ENCODE measurements at places on chromosomes 16 and 17. TPM values are rescaled to one million over a fixed set of nuclear protein-coding genes. Genes with fewer than 3 reads are reported as not detected.
A peak's percentile ranks its signal among the peaks of the same experiment; 100 is the strongest.

Gene VPS35
- 26.1 TPM for total RNA-seq

Gene LGALS9
- total RNA-seq: 73.5 TPM

Gene MPO
- total RNA-seq: not detected

Gene SLC5A11
- not detected for total RNA-seq

Gene TEX14
- 0.21 TPM for total RNA-seq

GRCh38 chr17:35864853-35865252 lies 3.8 kb downstream of the HEATR9 start:
- H3K4me1 ChIP-seq: no peaks in the 10 kb centered on the region
- no peak overlapping the region for H3K27ac ChIP-seq
- no peak overlapping the region for H3K4me3 ChIP-seq
- H3K36me3 ChIP-seq: peaks cover 6% of the 10 kb centered on the region
- H3K27me3 ChIP-seq: no peaks in the 10 kb centered on the region
- DNase-seq: no peak

GRCh38 chr17:66177048-66177447 lies 14.9 kb downstream of the CEP112 start:
- H3K4me1 ChIP-seq: no peaks in the 10 kb centered on the region
- no peak overlapping the region for H3K27ac ChIP-seq

- no peaks in the 10 kb centered on the region for H3K27me3 ChIP-seq
- H3K4me3 ChIP-seq: peak overlapping the region; percentile 56
- H3K27ac ChIP-seq: peak overlapping the region; percentile 95
- peaks cover 27% of the 10 kb centered on the region for H3K4me1 ChIP-seq
- DNase-seq: peak; percentile 25
Measured at GRCh38 chr16:48383877-48384519, 1.2 kb downstream of the SIAH1 start.

DNA sequence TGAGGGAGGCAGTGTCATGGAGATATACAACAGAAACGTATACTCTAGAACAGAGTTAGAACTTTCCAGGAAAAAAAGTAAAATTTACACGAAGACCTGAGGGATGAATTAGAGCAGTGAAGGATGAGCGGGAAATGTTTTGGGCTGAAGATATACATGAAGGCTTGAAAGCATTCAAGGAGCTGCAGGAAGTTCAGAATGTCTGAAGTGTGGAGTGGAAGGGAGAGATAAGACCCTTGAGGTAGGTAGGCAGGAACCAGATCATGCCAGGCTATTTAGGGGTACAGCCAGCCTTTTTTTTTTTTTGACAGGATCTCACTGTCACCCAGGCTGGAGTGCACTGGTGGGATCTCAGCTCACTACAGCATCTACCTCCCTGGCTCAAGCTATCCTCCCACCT lies 3.2 kb upstream of the NLK start:
- no peaks in the 10 kb centered on the region for H3K36me3 ChIP-seq
- H3K4me1 ChIP-seq: peaks cover 17% of the 10 kb centered on the region
- DNase-seq: no peak
- H3K27me3 ChIP-seq: no peaks in the 10 kb centered on the region

GRCh38 chr17:8588877-8589554 lies 41.5 kb downstream of the MYH10 start:
- no peaks in the 10 kb centered on the region for H3K4me1 ChIP-seq
- H3K36me3 ChIP-seq: no peaks in the 10 kb centered on the region
- no peak overlapping the region for H3K27ac ChIP-seq

DNA sequence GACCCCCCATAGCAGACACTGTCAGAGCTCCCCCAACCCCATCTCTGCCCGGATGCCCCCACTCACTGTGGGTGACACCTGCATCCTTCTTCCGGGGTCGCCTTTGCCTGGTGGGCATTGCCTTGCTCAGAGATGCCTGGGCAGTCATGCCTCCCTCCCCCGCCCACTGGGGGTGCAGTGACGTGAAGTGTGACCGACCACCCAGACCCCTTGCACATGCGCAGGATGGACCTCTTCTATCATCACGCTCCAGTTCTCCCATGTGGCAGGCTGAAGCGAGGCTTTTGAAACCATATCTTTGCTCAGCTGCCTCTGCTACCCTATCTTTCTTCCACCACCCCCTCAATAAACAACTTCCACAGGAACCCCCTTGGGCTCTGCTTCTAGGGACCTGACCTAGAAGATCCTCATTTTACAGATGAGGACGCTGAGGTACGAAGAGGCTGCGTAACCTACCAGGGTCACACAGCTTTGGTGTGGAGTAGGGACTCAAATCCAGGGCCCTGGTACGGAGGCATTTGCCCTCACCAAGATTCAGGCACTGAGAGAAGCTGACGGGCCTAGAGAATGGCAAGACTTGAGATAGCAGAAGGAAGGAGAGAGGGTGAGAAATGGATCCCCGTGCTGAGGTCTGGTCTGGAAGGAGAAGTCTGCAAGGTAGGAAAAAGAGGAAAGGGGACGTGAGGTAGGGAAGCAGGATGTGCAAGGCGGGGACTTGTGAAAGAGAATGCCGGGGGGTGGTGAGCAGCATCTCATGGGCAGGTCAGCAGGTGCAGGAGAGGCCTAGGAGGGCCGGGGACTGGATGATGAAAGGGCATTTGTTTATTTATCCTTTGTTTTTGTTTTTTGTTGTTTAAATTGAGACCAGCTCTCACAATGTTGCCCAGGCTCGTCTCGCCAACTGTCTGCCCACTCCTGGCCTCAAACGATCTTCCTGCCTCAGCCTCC lies 14.4 kb downstream of the NLRC5 start:
- no peak overlapping the region for H3K27ac ChIP-seq
- no peaks in the 10 kb centered on the region for H3K36me3 ChIP-seq
- no peak overlapping the region for H3K4me3 ChIP-seq
- no peaks in the 10 kb centered on the region for H3K27me3 ChIP-seq
- no peaks in the 10 kb centered on the region for H3K4me1 ChIP-seq

DNA sequence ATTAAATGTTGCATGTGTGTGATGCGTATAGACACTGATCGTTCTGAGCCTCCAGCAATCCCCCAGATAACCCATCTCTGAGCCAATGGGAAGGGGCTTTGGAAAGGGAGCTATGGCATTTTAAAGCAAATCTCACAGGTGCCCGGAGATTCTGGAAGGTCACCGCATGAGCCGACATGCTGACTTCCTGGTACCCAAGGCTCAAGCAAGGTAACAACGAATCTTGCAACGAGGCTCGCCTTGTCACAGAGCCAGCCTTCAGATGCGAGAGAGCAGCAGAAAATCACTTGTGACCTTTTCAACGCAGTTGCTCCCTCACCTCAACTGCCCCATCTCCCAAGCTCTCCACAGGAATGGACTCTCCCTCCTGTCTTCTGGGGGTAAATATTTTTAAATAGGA lies 154.8 kb upstream of the CDH5 start:
- H3K4me1 ChIP-seq: peaks cover 11% of the 10 kb centered on the region
- no peak overlapping the region for H3K4me3 ChIP-seq
- no peaks in the 10 kb centered on the region for H3K27me3 ChIP-seq
- DNase-seq: no peak

GRCh38 chr16:22764662-22765327 lies 49.2 kb upstream of the HS3ST2 start:
- H3K36me3 ChIP-seq: no peaks in the 10 kb centered on the region
- H3K4me3 ChIP-seq: no peak overlapping the region
- H3K27ac ChIP-seq: no peak overlapping the region
- H3K4me1 ChIP-seq: no peaks in the 10 kb centered on the region
- H3K27me3 ChIP-seq: no peaks in the 10 kb centered on the region

- H3K4me1 ChIP-seq: no peaks in the 10 kb centered on the region
- H3K27ac ChIP-seq: no peak overlapping the region
- no peaks in the 10 kb centered on the region for H3K27me3 ChIP-seq
- H3K36me3 ChIP-seq: no peaks in the 10 kb centered on the region
- H3K4me3 ChIP-seq: no peak overlapping the region
- DNase-seq: no peak
Measured at GRCh38 chr16:76964464-76965154, 226.4 kb upstream of the MON1B start.

- no peak overlapping the region for H3K4me3 ChIP-seq
- no peak overlapping the region for H3K27ac ChIP-seq
- DNase-seq: no peak
- no peaks in the 10 kb centered on the region for H3K27me3 ChIP-seq
- no peaks in the 10 kb centered on the region for H3K4me1 ChIP-seq
Measured at GRCh38 chr16:88197481-88198456, 185.0 kb upstream of the ZNF469 start.

DNA sequence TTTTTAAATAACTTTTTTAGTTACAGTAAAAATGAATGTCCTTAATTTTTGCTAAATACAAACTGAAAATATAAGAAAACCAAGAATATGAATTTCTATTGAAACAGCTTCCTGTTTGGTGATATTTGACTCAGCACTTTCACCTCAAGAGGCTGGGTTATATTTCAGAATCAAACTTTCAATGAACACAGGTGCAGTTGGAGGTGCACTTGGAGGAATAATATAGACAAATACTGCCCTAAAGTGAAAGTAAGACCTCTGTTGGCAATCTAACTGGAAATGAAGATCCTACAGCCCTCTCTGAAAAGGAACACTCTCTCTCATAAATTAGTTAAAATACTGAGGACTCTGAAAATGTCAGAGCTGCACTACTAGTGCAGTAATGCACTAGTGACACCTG lies 106.2 kb downstream of the BRIP1 start:
- no peaks in the 10 kb centered on the region for H3K27me3 ChIP-seq
- no peak overlapping the region for H3K27ac ChIP-seq
- DNase-seq: no peak
- no peaks in the 10 kb centered on the region for H3K4me1 ChIP-seq
